ELR (cell line): ENCODE measurements at places on chromosomes 4 and X.

- DNase-seq: no peak
These were observed 278.9 kb upstream of the FTHL17 start for GRCh38 chrX:31350808-31351074.

GRCh38 chr4:146105464-146105863, 70.1 kb upstream of the LSM6 start:
- no peak for DNase-seq

DNA sequence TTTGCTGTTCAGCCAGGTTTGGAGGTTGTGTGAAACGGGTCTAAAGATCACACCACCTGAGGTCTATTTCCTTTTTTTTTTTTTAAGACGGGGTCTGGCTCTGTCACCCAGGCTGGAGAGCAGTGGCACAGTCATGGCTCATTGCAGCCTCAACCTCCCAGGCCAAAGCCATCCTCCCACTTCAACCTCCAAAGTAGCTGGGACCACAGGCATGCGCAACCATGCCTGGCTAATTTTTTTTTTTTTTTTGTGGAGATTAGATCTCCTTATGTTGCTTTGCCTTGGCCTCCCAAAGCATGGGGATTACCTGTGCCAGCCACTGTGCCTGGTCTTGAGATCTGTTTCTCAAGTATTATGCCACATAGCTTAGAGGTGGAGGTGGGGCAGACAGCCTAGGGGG, 49.2 kb upstream of the ELOVL6 start:
- no peak for DNase-seq

DNA sequence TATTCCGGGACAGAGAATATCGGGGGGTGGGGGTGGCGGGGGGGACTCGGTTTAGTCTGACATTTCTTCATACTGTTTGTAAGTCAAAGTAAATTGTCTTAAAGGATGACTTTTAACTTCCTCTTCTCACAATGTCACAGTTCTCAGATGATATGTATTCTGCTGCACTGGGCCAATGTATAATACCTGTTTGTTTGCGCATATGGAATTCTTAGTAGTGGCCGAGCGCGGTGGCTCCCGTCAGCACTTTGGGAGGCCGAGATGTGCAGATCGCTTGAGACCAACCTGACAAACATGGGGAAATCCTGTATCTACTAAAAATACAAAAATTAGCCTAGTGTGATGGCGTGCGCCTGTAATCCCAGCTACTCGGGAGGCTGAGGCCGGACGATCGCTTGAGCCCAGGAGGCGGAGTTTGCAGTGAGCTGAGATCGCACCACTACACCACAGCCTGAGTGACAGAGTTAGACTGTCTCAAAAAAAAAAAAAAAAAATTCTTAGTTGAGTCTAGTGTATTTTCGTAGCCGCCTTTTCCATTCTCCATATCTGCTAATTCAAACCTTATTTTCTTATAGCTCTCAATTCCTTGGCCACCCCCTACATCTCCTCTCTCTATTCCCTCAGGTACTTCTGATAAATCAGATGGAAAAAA, 851 bp downstream of the POLR2B start:
- DNase-seq: peak; percentile 50

GRCh38 chr4:61300266-61300844, 100.2 kb downstream of the ADGRL3 start:
- DNase-seq: no peak

DNA sequence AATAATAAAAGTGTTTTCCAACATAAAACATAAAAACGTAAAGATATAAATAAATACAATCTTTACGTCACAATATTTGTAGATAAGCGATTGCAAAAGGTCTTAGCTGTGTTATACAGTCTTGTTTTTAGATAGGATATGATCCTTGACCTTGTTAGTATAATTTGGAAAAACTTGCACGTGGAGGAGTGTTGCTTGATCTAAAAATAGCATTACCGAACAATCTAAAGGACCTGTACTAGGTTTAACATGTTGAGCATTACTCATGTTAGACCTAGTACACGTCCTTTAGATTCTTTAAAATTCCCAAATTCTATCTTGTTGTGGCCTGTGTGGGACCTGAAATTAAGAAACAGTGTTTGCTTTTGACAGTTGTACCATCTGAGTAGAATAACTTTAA, 1.6 kb downstream of the METAP1 start:
- no peak for DNase-seq

GRCh38 chrX:69076088-69076487, 89.2 kb downstream of the PJA1 start:
- no peak for DNase-seq

DNA sequence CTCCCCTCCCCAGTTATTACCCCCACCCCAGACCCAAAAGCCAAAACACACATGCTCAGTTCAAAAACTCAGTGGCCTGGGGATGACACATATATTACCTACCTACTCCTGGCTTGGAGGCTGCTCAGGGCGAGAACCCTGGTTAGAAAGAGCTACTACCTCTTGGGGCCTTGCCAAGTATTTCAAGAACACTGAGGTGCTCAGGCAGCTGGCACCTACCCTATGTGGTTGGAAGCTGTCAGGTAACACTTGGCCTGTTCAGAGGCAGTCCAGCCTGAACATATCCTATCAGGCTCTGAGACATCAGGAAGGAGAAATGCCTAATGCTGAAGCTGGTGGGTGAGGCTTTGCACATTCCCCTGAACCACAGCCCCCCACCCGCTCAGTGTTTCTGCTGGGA, 4.9 kb downstream of the BCAP31 start:
- no peak for DNase-seq

GRCh38 chr4:2335729-2336101, 73.8 kb upstream of the MXD4 start:
- DNase-seq: no peak

DNA sequence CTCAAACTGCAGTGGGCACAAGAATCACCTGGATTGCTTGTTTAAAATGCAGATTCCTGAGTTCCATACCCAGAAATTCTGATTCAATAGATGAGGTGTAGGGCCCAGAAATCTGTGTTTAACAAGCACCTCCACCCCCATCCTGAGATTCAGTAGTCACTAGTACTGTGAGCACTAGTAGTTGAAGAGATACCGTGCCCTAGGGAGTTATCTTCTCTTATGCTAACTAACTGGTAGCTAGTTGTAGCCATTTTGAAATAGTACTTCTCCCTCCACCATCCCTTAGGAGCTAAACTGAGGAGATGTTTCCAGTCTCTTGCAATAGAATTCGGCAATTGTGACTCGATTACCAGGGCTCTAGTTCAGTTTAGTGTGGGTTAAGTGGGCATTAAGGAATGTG, 18.4 kb downstream of the KLHL34 start:
- DNase-seq: no peak

- DNase-seq: peak; percentile 92
These were observed 64.0 kb downstream of the HHIP start for GRCh38 chr4:144709793-144710525.

DNA sequence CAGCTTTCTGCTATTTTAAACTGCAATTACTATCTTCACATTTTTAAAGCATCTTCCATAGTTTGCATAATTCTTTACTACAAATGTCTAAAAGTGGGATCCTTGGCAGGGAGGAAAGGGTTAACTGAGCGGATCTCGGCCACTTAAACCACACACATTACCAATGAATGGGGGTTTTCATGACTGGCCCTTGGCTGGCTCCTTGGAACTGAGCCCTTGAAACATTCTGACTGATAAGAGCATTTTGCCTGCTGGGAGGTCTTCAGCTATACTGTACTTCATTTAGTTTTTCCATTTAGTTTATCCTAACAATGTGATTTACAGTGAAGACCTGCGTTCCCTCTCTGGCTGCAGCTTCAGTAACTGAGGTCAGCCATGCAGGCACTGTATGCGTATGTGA, 31.7 kb upstream of the MFAP3L start:
- DNase-seq: no peak

- no peak for DNase-seq
These were observed 13.1 kb upstream of the KIAA0232 start for GRCh38 chr4:6769233-6769988.

- no peak for DNase-seq
These were observed 9.3 kb upstream of the SMIM20 start for GRCh38 chr4:25904748-25905082.

DNA sequence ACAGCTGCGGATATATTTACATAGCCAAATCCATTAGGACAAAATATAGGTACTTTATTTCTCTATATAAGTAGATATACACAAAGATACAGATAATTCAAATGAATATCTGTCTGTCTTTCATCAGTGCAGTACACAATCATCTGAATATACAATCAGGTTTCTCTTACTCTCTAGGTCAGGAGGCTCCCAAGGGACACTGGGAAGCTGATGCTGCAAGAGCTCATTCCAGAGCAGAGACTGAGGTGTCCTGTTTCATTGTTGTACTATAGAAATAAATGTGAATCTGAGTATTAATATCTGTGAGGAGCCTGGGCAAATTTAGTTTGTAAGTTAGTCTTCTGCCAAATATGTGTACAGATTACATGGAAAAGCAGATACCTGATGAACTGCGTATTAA, 4.2 kb downstream of the TLL1 start:
- DNase-seq: no peak

- DNase-seq: no peak
These were observed 27.5 kb upstream of the GPR78 start for GRCh38 chr4:8552581-8553205.
